ENCODE measurements at places on chromosomes 5 and 9. TPM values are rescaled to one million over a fixed set of nuclear protein-coding genes. Genes with fewer than 3 reads are reported as not detected.

APBB3 gene
- 34.9 TPM for total RNA-seq

RETREG1 gene
- total RNA-seq, result 6.5 TPM

DMRT3 gene
- total RNA-seq, result not detected

GRCh38 chr5:74272024-74272775 lies 368.3 kb downstream of the ENC1 start:
- DNase-seq, result no peak

- DNase-seq, result no peak
Observed at GRCh38 chr5:136023958-136024541, 4.7 kb upstream of the TGFBI start.

- no peak for DNase-seq
Observed at GRCh38 chr9:3181049-3181953, 337.4 kb upstream of the PUM3 start.

DNA sequence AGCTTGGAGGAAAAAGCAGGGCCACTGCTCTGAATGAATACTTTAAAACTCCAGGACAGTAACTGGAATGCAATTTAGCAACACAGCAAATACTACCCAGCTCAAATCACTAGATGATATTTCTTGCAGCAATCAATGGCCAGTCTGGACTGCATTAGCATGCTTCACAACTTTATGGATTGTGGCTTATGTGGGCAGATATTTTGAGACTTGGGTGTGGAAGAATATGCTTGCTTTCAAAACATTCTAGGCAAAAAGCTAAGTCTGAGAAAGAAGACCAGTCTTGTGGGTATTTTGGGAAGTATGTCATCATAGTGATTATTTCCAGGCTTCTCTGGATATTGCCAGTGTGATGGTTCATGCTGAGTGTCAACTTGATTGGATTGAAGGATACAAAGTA lies 3.1 kb downstream of the RANBP3L start:
- DNase-seq, result no peak

- no peak for DNase-seq
Observed at GRCh38 chr9:72880821-72881220, 72.0 kb downstream of the ALDH1A1 start.

DNA sequence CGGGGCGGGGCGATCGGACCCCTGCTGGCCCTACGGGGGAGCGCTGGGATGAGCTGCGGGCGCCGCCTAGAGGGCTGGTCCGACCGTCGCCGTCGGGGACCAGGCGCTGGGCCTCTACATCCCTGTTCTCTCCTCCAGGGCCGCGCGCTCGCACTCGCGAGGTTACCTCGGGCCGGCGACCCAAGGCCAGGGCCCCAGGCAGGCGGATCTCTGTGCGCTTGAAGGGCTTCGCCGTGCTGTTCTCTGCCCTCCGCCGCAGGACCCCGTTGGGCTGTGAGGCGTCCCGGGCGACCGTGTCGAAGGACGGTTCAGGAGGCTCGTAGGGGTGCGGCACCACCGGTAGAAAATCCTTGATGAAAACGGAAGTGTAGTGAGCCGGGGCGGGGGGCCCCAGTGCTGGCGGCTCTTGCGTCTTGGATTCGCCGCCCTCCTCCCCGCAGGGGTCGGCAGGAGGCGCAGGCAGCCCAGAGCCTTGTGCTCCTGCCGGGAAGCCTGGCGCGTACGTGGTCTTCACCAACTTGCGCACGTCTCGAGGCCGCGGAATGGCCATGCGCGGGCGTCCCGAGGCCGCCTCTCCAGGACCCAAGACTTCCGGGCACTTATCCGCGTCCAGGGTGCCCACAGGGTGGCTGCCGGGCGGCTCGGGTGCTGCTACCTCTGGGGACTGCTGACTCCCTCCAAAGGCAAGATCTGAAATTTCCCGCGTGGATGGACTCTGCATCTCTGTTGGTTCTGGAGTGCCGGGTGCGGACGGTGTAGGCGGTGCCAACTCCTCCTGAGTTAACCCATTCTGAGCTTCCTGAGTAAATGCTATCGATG lies 2.0 kb downstream of the PROB1 start:
- DNase-seq, result no peak

DNA sequence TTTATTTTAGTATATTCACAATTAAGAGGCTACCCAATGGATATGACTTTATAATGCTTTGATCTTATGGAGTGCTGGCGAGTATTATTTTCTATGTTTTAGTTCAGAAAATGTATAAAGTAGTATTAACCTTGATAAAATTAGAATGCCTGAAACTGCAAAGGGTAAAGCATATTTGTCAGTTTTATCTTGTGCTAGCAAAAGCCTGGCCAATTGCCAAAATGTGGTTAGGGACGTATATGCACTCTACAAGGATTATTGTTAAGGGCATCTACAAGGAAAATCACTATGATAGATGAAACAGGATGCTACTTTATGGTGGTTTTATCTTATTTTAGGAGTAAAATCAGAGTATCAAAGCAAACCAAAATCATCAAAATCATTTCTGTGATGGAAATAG lies 281.7 kb downstream of the CCDC171 start:
- no peak for DNase-seq

GRCh38 chr9:85130260-85130659 lies 460.7 kb downstream of the NTRK2 start:
- DNase-seq, result no peak

GRCh38 chr5:137367951-137368350 lies 131.2 kb downstream of the SPOCK1 start:
- no peak for DNase-seq
